ENCODE measurements at places on chromosomes 11 and 22. TPM values are rescaled to one million over a fixed set of nuclear protein-coding genes. Genes with fewer than 3 reads are reported as not detected.

The GRIA4 gene
- 22.9 TPM for polyA plus RNA-seq

The BIK gene
- polyA plus RNA-seq, result 14.7 TPM

The MGAT3 gene
- polyA plus RNA-seq, result 11.1 TPM

The RAPSN gene
- polyA plus RNA-seq, result 0.81 TPM

The LRRN4CL gene
- 0.27 TPM for polyA plus RNA-seq

The MOGAT2 gene
- 112 TPM for polyA plus RNA-seq

The DNAJB7 gene
- polyA plus RNA-seq, result 0.54 TPM

The CD248 gene
- polyA plus RNA-seq, result 1.6 TPM

The BEST1 gene
- polyA plus RNA-seq, result 4.7 TPM

The HBB gene
- polyA plus RNA-seq, result 7.4 TPM

GRCh38 chr11:37298173-37298572 is 700.1 kb upstream of the RAG2 start:
- no peak overlapping the region for H3K27ac ChIP-seq
- H3K4me3 ChIP-seq, result no peak overlapping the region
- H3K27me3 ChIP-seq, result no peaks in the 10 kb centered on the region
- no peaks in the 10 kb centered on the region for H3K36me3 ChIP-seq

DNA sequence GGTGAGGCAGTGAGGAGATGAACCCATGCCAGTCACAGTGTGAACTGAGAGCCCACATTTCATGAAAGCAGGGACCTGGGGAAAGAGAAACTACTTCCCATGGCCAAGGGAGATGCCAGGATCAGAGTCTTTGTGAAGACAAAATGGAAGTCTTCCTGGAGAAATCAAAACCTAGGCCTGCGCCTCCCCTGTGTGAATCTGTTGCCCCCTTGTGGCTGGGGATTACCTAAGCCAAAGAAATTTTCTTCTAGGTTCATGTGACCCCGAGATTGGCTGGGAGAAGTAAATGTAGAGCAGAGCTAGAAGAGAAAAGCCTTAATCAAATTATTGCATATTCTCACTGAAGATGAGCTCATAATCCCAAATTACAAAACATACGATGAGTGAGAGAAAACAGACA is 1075.3 kb downstream of the TBC1D22A start:
- no peaks in the 10 kb centered on the region for H3K36me3 ChIP-seq
- no peak for DNase-seq
- no peak overlapping the region for H3K4me3 ChIP-seq
- no peak overlapping the region for H3K27ac ChIP-seq
- no peaks in the 10 kb centered on the region for H3K27me3 ChIP-seq
- no peaks in the 10 kb centered on the region for H3K4me1 ChIP-seq

GRCh38 chr11:2940147-2940920 is 11.1 kb upstream of the PHLDA2 start:
- H3K36me3 ChIP-seq, result no peaks in the 10 kb centered on the region
- no peak overlapping the region for H3K4me3 ChIP-seq
- peak overlapping the region; percentile 73 for H3K27ac ChIP-seq
- H3K4me1 ChIP-seq, result no peaks in the 10 kb centered on the region
- H3K27me3 ChIP-seq, result no peaks in the 10 kb centered on the region

GRCh38 chr11:71301858-71302533 is 49.6 kb upstream of the SHANK2 start:
- no peak overlapping the region for H3K27ac ChIP-seq
- H3K4me1 ChIP-seq, result no peaks in the 10 kb centered on the region
- H3K27me3 ChIP-seq, result peaks cover 4% of the 10 kb centered on the region
- H3K36me3 ChIP-seq, result no peaks in the 10 kb centered on the region
- DNase-seq, result no peak

GRCh38 chr11:104163100-104164027 is 583 bp downstream of the PDGFD start:
- H3K36me3 ChIP-seq, result no peaks in the 10 kb centered on the region
- no peak overlapping the region for H3K27ac ChIP-seq
- H3K4me3 ChIP-seq, result peak overlapping the region; percentile 38
- DNase-seq, result no peak

DNA sequence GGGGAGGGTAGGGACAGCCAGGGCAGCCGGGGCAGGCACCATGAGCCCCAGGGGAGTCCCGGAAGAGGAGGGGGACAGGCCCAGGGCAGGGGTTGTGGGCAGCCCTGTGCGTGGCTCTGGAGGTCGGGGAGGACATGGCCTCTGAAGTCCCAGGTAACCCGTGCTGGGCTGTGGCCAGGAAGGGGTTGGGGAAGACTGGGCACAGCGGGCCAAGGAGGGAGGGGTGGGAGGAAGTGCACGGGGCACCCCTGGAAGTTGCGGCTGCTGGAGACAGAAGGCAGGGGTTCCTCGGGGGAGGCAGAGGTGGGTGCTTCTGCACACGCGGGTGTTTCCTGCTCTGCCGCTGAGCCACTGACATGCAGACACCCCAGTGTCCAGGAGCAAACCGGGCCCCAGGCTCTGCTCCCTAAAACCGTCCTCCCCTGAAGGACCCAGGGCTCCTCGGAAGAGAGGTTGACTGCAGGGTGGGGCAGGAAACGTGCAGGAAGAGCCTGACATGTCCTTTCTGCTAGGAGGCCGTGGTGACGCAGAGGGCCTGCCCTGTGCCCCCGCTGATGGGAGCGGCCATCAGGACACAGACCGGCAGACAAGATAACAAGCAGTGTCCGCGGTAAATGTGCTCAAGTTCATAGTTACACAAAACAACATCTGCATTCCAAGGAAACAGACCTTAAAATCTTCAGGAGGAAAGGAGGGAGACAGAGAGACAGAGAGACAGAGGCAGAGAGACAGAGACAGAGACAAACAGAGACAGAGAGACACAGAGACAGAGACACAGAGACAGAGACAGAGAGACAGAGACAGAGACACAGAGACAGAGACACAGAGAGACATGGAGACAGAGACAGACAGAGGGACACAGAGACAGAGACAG is 5.7 kb downstream of the TNNI2 start:
- H3K4me1 ChIP-seq, result peaks cover 9% of the 10 kb centered on the region
- H3K36me3 ChIP-seq, result no peaks in the 10 kb centered on the region
- DNase-seq, result peak; percentile 77
- H3K27ac ChIP-seq, result no peak overlapping the region
- H3K4me3 ChIP-seq, result no peak overlapping the region
- no peaks in the 10 kb centered on the region for H3K27me3 ChIP-seq

GRCh38 chr11:71406681-71407080 is 41.5 kb downstream of the DHCR7 start:
- no peaks in the 10 kb centered on the region for H3K36me3 ChIP-seq
- H3K4me1 ChIP-seq, result no peaks in the 10 kb centered on the region
- H3K27me3 ChIP-seq, result no peaks in the 10 kb centered on the region

DNA sequence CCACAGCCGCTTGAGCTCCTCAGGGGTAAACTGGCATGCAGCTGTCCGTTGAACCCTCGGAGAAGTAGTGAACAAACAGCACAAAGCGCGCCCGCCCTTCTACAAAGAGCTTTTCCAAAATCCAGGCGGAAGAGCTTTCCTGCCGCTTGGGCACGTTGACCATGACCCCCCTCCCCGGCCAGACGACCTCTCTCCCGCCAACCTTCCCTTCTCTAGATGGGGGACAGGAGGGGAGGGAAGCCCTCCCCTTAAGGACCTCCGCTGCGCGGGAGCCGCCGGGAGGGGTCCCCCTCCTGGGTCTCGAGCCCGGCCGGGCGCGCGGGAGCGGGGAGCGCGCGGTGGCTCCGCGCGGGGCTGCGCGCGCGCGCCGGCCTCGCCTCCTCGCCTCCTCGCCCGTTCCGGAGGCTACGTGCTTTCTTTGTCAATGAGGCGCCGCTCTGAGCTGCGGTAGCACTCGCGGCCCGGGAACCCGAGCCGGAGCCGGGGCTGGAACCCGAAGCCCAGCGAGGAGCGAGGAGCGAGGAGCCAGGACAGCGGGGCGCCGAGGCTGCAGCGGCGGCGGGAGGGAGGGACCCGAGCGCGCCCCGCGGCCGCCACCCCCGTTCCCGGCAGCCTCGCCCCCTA is 118.6 kb downstream of the HIPK3 start:
- H3K27me3 ChIP-seq, result peaks cover 11% of the 10 kb centered on the region
- H3K27ac ChIP-seq, result no peak within 1 kb of the TSS
- no peak within 1 kb of the TSS for H3K4me3 ChIP-seq
- H3K36me3 ChIP-seq, result no peaks in the 10 kb centered on the region
- peak; percentile 49 for DNase-seq

DNA sequence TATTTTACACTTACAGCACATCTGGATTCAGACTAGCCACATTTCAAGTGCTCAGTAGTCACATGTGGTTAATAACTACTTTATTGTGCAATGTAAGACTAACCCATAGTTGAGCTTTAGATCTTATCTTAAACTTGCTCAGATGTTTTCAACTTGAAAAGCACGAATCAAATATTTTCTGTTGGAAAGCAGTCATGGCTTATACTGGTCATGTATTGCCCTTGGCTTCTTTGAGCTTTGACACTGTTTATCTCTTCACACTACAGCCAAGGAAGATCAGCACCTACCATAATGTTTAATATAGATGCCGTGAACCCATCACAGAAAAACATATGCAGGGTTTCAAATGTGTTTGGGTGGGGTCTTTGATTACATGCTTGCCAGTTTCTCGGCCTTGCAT is 4.4 kb downstream of the RBX1 start:
- no peak overlapping the region for H3K4me3 ChIP-seq
- H3K36me3 ChIP-seq, result no peaks in the 10 kb centered on the region
- H3K27me3 ChIP-seq, result no peaks in the 10 kb centered on the region
- no peaks in the 10 kb centered on the region for H3K4me1 ChIP-seq
- DNase-seq, result no peak

DNA sequence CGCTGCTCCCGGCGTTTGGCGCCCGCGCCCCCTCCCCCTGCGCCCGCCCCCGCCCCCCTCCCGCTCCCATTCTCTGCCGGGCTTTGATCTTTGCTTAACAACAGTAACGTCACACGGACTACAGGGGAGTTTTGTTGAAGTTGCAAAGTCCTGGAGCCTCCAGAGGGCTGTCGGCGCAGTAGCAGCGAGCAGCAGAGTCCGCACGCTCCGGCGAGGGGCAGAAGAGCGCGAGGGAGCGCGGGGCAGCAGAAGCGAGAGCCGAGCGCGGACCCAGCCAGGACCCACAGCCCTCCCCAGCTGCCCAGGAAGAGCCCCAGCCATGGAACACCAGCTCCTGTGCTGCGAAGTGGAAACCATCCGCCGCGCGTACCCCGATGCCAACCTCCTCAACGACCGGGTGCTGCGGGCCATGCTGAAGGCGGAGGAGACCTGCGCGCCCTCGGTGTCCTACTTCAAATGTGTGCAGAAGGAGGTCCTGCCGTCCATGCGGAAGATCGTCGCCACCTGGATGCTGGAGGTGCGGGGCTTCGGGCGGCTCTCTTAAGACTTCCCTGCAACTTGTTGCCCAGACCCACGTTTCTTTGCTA is at the start of gene CCND1:
Gene CCND1 (plus strand): TSS at position 162 of the 587 bp plus-strand sequence. CDS start 158 bp downstream, at position 320.
- DNase-seq, result peak; percentile 91
- H3K36me3 ChIP-seq, result peaks cover 2% of the 10 kb centered on the region
- peaks cover 3% of the 10 kb centered on the region for H3K4me1 ChIP-seq
- H3K27ac ChIP-seq, result peak within 1 kb of the TSS; percentile 80
- H3K4me3 ChIP-seq, result peak within 1 kb of the TSS; percentile 98
- peaks cover 13% of the 10 kb centered on the region for H3K27me3 ChIP-seq

- no peaks in the 10 kb centered on the region for H3K27me3 ChIP-seq
- H3K36me3 ChIP-seq, result peaks cover 27% of the 10 kb centered on the region
- peaks cover 13% of the 10 kb centered on the region for H3K4me1 ChIP-seq
- peak overlapping the region; percentile 95 for H3K27ac ChIP-seq
- peak overlapping the region; percentile 92 for H3K4me3 ChIP-seq
These were observed 525 bp downstream of the DGCR2 start for GRCh38 chr22:19121631-19122142.

DNA sequence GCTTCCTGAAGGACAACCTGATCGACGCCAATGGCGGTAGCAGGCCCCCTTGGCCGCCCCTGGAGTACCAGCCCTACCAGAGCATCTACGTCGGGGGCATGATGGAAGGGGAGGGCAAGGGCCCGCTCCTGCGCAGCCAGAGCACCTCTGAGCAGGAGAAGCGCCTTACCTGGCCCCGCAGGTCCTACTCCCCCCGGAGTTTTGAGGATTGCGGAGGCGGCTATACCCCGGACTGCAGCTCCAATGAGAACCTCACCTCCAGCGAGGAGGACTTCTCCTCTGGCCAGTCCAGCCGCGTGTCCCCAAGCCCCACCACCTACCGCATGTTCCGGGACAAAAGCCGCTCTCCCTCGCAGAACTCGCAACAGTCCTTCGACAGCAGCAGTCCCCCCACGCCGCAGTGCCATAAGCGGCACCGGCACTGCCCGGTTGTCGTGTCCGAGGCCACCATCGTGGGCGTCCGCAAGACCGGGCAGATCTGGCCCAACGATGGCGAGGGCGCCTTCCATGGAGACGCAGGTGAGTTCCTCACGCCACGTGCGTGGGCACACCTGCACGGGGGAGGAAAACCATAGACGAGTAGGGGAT is 1.5 kb downstream of the BCR start:
- H3K4me1 ChIP-seq, result peaks cover 38% of the 10 kb centered on the region
- H3K4me3 ChIP-seq, result peak overlapping the region; percentile 44
- DNase-seq, result no peak
- peaks cover 28% of the 10 kb centered on the region for H3K36me3 ChIP-seq
- no peak overlapping the region for H3K27ac ChIP-seq
- H3K27me3 ChIP-seq, result no peaks in the 10 kb centered on the region

DNA sequence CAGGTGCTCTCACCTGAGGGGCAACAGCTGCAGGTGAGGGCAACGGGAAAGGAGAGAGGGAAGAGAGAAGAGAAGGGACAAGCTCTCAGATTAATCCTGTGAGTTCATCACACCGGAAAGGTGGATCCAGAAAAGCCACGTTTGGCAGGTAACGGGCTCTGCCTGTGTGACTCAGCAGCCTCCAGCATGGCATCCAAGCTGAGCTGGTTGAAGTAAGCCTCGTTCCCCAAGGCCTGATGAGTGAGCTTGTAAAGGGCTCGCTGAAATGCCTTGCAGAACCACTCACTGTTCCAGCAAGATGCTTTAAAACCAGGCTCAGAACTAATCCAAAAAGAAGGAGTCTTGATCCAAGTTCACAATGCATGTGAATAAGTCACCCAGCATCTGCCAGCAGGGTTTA is 206.9 kb upstream of the TMEM45B start:
- H3K27ac ChIP-seq, result no peak overlapping the region
- H3K4me3 ChIP-seq, result no peak overlapping the region
- no peaks in the 10 kb centered on the region for H3K36me3 ChIP-seq
- no peaks in the 10 kb centered on the region for H3K27me3 ChIP-seq

DNA sequence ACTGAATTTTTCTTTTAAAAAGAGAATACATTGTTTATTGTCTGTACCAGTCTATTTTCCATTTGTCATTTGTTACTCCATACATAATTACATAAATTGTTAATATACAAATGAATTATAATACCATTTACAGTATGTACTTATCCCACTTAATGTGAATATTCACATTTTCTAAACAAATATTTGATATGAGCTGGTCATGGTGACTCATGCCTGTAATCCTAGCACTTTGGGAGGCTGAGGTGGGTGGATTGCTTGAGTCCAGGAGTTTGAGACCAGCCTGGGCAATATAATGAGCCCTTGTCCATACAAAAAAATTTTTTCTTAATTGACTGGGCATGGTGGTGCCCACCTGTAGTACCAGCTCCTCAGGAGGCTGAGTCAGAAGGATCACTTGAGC is 6.8 kb downstream of the SC5D start:
- no peaks in the 10 kb centered on the region for H3K27me3 ChIP-seq
- H3K4me3 ChIP-seq, result no peak overlapping the region
- no peak overlapping the region for H3K27ac ChIP-seq
- DNase-seq, result no peak
